Cortex of kidney (tissue), 1 donor: ENCODE measurements at places on chromosomes 7 and 10.

- no peak for DNase-seq
Measured at GRCh38 chr10:77325233-77325537, 312.4 kb downstream of the KCNMA1 start.

GRCh38 chr7:99563650-99564049 lies 5.2 kb downstream of the ZNF655 start:
- DNase-seq: no peak

DNA sequence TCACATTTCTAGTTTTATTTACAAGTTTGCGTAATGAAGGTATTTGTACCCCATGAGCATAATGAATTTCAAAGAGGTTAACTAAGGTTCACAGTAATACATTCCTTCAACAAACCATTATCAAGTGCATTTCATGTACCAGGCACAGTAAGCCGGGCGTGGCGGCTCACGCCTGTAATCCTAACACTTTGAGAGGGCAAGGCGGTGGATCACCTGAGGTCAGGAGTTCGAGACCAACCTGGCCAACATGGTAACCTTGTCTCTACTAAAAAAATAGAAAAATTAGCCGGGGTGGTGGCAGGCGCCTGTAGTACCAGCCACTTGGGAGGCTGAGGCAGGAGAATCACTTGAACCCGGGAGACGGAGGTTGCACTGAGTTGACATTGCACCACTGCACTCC lies 4.3 kb upstream of the EIF3A start:
- DNase-seq: no peak

GRCh38 chr7:73831834-73832651 lies 1.2 kb downstream of the CLDN4 start:
- no peak for DNase-seq

DNA sequence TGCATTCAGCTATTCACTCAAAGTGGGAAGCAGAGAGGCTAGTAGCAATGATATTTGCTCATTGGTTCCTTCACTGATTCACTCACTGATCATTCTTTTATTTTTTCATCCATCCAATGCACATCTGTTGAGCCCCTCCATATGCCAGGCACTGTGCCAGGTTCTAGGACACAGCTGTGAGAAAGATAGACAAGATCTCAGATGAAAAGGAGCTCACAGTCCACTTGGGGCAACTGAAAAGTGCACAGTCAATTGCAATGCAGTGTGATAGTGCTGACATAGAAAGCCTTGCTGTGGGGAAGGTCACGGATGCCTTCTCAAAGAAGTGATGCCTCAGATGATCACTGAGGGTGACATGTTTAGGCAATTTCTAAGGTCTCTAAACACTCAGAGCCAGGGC lies 262.3 kb downstream of the PTEN start:
- no peak for DNase-seq

DNA sequence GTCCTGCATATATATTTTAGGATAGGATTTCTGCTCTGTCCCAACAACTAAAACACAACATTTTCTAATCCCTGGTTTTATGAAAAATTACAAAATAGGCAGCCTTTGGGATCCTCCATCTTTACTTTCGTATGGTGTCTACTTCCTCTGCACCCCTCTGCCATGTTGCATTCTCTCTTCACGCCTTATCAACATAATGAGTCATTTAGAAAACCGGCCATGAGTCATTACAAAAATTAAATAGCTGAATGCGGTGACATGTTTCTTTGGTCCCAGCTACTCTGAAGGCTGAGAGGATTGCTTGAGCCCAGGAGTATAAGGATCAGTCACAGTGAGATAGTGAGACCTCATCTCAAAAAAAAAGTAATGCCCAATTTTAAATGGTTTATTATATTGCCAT lies 148.1 kb upstream of the CELF2 start:
- no peak for DNase-seq

DNA sequence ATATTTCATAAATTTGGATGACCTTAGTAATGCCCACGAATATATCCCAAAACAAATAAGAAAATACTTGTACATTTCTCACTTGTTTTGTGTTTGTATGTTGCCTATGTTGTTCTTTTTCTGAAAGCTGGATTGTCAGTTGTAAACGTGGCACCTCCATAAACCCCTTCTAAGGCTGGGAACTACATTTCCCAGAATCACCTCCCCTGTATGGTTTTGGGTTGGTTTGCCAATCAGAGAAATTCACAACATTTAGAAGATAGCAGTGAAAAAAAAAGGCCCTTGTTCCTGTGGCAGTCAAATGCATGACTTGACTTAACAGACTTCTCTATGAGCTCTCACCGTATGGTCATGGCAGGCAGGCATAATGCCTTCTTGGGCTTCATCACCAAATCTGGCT lies 676.3 kb upstream of the STEAP1 start:
- no peak for DNase-seq

- no peak for DNase-seq
Measured at GRCh38 chr10:119299531-119299930, 92.2 kb downstream of the GRK5 start.

GRCh38 chr10:78552261-78552811 lies 516.4 kb upstream of the ZMIZ1 start:
- no peak for DNase-seq

GRCh38 chr10:130723704-130724103 lies 587.5 kb downstream of the GLRX3 start:
- DNase-seq: no peak

DNA sequence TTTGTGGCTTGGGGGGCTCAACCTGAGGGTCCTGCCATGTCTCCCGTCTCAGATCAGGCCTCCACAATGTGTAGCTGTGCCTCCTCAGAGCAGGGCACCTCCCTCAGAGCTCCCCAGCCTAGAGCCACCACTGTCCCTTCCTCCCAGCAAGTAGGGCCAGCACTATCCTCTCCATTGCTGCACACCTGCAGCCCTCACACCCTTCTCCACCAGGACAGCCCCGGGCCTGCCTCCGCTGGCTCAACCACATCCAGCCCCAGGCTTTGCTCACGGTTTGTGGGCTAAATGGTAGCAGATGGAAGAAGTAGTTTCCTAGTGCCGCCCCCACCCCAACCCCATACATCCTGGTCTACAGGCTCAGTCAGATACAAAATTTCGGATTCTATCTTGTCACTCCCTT lies 10.1 kb downstream of the NFKB2 start:
- no peak for DNase-seq

DNA sequence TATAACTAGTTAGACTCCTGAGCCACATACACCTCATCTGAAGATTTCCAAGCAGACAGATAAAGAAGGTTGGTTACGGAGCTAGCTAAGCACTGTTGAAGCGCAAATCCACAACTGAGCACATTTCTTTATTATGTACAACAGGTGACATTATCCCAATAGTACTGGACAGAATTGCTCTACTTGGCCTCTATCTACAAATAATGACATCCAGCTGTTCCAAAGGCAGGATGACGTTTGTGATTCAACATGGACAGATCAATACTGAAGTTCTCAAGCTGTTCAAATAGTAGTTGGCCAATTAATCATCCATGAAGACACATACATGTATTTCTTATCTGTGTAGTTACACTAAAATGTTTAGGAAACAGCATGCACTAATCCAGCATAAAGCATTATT lies 101.0 kb downstream of the UBE2H start:
- no peak for DNase-seq

- no peak for DNase-seq
Measured at GRCh38 chr10:105010411-105011121, 369.5 kb downstream of the SORCS3 start.

GRCh38 chr10:43042503-43043341 lies 34.1 kb upstream of the RET start:
- DNase-seq: no peak

DNA sequence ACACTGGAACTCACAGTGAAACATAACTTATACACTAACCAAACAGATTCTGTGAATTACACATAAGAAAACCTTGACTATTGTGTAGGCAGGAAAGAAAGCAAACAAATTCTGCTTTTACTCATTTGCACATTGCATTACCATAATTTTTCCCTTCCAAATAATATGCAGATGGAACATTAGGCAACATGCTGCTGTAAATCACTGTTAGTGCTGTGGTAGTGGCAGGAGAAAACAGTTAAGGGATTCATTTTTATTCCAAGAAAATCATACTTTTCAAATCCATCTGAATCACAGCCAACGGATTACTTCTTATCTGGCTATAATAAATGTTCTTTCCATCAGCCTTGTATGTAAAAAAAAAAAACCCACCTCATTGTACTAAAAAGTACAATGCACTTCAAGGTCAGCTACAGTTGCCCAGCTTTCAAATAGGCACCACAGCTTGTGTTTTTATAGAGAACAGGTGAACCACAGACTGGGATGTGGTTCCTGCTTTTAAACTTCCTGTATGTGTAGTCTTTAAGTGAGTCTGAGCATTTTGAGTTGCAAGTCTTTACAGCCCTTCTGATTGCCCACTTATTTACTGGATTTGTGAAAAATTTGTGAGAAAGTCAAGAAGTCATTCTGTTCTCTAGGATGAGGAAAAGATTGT lies 590.0 kb upstream of the SEMA3D start:
- no peak for DNase-seq

DNA sequence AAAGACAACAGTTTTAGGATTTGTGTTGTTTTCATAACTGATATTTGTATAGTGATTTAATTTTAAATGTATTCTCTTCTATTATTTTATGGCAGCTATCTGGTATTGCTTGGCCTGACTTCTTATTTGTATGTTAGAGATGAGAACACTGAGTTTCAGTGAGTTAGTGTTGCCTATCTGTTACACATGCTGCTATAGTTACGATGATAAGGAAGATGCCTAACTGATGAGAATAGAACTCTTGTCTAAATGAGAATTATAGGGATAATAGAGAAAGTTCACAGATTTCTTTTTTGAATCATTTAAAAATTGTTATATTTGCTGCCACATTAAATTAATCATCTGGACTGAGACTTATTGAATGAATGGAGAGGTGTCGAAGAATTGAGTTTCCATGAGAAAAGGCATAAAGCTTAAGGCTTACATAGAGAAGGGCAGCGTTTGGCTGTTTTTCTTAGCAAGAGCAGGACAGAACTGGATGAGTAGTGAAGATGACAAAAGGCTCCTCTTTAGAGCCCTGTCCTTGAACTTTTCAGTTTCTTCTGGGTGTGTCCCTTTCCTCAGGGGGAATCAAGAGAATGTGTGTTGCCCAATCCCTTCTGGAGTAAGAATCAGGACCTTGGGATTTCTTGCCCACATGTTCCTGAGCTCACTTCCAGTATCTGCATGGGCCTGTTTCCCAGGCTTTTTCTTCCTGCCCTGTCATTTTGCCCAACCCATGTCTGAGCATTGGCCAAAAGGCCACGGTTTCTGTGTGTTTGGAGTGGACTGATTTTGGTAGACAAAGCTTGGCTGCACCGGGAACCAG lies 195.6 kb upstream of the CSTF2T start:
- no peak for DNase-seq

- no peak for DNase-seq
Measured at GRCh38 chr10:6565588-6565987, 14.5 kb downstream of the PRKCQ start.

DNA sequence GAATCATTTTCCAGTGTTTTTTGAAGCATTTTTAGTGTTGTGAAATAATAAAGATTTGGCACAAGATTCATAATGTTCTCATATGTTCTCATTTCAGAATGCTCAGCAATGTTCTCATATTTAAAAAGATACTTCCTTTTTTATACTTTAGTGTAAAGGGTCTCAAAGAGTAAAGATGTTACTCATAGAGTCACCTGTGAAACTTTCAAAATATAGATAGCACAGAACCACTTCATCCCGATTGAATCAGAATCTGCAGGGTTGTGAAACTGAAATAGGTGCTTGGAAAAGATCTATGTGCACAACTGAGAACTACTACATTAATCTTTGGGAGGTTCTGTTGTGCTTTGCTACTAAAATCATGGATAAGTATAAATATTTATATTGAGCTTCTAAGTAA lies 144.7 kb downstream of the MDFIC start:
- no peak for DNase-seq

DNA sequence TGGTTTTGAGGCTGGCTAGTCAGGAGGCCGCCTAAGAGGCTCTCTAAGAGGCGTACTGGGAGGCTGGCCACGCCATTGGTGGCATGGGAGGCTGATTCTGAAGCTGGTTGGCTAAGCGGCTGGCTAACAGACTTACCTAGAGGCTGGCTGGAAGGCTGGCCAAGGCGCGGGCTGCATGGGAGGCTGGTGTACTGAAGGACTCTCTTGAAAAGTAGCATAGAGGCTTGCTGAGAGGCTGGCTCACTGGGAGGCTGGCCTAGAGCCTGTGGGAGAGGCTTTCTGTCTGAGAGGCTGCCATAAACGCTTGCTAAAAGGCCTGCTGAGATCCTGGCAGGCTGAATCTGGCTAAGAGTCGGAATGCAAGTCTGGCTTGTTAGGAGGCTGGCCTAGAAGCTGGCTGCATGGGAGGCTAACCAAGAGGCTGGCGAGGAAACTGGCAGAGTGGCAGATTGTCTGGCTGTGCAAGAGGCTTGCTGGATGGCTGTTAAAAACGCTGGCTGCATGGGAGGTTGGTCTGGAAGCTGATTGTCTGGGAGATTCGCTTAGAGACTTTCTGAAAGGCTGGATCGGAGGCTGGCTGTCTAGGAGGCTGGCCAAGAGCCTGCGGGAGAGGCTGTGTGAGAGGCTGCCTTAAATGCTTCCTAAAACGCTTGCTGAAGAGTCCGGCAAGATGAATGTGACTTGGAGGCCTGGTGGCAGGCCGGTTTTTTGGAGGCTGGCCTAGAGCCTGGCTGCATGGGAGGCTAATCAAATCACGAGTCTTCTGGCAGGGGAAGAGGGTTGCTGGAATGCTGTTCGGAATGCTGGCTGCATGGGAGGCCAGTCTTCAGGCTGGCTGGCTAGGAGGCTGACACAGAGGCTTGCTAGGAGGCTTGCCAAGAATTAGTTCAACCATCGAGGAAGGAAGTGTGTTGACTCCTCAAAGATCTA lies 134.2 kb downstream of the OR13A1 start:
- no peak for DNase-seq

DNA sequence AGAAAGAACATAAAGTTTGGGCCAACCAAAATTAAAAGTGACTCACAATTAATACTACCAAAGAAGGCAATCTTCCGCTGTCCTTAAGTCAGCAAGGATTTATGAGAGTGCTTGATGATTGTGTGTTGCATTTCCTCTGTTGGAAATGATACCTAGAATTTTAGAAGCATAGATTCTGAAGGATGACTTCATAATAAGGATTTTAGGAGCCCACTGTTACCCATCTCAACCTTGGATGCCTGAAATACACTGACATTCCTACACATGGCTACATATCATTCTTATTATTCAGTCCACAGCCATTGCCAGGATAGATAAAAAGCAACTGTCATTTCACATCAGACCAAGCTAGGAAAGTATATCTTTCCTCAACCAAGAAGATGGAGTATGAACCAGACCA lies 823.8 kb downstream of the LRMDA start:
- DNase-seq: no peak

- no peak for DNase-seq
Measured at GRCh38 chr10:1290071-1290471, 233.9 kb downstream of the WDR37 start.

DNA sequence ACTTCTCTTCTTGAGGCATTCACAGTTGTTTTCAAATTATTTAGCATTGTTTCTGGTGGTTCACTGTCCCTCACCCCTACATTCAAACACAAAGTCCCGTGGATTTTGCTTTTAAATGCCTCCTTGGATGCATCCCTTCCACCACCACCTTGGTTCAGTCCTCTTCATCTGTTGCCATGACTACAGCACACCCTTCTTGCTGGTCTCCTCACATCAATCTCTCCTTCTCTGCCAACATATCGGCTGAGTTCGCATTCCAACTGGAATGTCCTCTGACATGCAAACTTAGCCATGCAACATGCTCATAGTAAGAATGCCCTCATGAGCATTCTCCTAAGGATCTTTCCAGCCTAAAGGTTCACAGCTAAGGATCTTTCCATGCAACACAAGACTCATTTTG lies 198.3 kb upstream of the AGK start:
- no peak for DNase-seq
